NCI-H1694 (cell line): ENCODE measurements at places on chromosomes 11 and 22.

DNA sequence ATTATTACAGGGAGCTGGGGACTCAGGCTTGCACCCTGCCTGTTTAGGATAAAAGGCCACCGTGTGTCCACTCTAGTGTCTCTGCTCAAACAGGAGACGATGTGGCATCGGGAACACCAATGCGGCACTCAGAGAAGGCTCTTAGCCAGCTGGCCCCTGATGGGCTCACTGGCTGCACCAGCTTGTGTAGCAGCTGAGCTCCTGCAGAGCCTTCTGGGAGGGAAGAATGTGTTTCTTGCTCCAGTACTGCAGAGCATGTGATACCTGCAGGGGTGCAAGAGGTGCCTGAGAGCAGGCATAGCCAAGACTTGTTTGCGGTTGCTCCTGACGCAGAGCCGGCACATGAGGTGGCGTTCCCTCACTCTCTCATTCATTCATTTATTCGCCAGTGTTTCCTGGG lies 44.4 kb upstream of the KCNQ1OT1 start:
- DNase-seq = peak; percentile 17

DNA sequence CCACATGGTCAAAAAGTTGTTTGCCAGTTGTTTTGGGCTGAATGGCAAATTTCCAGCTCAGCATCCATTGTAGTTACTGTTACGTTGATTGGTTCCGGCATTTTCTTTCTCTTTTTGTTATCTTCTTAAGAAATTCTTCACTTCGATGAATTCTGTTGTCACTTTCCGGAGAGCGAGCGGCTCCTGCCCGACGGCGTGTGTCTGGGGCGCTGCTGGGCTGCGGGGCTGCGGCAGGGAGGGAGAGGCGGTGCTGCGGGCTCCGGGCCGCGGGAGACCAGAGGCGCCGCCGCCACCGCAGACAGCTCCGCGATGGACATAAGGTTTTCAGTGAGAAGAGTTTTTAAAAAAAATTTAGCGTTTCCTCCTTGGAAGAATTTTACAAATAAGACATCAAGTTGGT lies 117.4 kb downstream of the RRM1 start:
- no peak for DNase-seq

DNA sequence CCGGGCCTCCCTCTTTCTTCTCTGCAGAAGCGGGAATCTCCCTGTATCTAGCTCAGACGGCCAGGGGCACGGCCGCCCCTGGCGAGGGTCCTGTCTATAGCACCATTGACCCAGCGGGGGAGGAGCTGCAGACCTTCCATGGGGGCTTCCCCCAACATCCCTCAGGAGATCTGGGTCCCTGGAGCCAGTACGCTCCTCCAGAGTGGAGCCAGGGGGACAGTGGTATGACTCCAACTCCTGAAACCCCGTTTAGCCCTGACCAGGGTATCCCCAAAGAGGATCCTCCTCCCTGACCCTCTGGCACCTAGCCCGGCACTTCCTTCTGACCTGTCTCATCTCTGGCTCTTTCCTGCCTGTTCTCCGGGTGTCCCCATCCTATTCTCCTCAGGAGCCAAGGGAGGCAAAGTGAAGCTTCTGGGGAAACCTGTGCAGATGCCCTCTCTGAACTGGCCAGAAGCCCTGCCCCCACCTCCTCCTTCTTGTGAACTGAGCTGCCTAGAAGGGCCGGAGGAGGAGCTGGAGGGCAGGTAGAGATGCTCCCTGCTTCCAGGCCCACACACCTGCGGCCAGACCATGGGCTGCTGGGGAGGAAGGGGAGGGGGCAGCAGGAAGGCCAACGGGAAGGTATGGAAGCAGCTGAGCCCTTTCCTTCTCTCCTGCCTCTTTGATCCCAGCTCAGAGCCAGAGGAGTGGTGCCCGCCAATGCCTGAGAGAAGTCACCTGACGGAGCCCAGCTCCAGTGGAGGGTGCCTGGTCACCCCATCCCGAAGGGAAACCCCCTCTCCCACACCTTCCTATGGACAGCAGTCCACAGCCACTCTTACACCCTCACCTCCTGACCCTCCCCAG lies 12.9 kb downstream of the ROBO3 start:
- no peak for DNase-seq

DNA sequence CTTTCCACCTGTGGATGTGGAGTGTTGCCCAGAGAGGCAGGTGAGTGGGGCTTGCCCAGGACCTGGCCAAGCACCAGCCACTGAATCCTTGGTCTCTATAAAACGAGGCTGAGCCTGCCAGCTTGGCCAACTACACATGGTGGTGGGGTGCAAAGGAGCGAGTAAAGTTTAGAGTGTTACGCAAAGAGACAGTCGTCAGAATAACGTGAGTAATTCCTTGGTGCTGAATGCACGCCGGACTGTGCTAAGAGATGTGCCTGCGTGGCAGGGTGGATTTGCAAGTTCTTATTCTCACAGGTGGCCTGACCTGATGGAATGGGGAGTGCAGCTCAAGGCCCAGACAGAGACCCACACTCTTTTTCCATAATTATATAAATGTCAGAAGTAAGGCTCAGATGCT lies 88.6 kb upstream of the B3GAT1 start:
- DNase-seq = no peak

DNA sequence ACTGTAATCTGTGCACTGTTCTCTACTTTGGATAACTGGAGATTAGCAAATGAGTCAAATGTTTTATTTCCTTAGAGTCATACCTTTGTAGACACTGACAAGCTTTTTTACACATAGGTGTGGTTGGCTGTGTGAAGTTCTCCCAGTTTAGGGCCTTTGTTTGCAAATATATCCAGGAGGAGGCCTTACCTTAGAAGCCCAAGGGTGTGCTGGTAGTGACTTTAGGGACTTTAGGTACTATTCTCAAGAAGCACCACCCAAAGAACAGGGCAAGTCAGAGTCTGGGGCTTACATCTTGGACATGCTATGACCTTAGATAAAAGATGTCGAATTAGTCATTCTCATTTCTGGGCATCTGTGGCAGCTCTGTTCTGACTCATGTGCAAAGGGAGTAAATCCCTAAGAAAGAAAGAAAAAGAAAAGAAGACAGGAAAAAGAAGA lies 4.8 kb upstream of the FAR1 start:
- no peak for DNase-seq

DNA sequence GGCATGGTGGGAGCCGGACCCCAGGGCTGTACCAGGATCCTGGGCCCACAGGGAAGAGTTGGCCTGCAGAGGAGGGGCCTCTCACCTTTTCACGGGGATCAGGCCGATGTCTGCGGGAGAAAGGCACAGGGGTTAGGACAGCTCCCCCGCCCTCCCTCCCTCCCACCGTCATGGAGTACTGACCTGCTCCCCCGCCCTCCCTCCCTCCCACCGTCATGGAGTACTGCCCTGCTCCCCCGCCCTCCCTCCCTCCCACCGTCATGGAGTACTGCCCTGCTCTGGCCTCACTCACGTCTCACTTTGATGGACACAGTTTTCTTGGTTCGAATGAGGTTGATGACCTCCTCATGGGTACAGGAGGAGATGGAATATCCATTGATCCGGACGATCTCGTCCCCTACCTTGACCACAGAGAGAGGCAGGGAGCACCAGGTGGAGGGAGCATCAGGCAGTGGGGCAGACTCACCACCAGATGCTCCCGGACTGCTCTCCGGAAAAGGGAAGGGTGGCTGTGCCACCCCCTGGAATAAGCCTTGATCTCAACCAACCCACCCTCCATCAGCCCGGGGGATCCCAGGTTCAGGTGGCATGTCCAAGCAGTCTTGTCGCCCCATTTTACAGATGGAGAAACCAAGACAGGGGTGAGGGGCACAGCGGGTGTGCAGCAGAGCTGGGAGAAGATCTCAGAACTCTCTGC lies 17.1 kb downstream of the USH1C start:
- no peak for DNase-seq

DNA sequence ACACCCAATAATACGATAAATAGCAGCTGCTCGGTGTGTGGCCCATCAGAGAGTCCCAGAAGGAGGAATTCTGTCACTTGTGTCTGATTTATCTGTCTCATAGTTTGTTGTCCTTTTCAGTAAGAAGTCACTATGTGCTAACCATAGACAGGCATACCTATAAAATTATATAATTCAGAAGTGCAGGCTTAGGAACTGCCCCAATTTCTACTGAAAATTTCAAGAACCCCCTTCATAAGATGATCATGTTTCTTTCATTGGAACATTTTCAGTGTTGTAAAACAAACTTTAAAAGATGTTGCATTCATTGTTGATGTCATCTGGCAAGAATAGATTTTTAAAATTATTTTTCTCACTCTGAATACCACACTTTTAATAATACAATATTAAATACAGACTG lies at the start of gene OR2D2:
OR2D2 (minus strand) TSS at position 101 of the 400 bp plus-strand sequence; CDS start at position 101, 0 bp downstream.
- DNase-seq = no peak

- DNase-seq = no peak
Measured at GRCh38 chr11:95485115-95485900, 254.3 kb upstream of the SESN3 start.

DNA sequence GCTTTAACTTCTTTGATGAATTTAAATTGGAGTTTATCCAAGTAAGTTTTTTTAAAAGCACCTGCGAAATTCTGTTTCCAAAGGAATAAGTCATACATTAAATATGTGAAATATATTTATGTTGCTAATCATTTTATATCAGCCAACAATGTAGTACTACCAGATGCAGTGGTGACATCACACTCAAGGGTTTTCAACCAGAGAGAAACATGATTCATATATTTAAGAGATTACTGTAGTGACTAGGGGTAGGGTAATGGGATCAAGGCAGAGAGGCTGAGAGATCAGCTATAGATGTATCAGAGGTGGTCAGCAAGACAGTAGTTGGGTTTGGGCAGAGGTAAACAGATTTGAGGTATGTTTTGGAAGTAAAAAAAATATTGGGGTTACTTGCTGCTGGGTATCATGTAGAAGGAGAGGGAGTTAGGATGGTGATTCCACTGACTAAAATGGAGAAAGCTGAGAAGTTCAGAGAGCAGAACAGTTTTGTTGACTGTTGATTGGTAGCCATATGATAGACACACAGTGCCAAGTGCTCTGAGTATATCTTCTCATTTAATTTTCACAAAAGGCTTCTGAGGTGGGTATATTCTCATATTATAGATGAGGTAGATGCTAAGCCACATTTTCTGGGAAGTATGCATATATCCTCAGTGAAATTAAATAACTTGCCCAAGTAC lies 39.4 kb downstream of the CEP57 start:
- no peak for DNase-seq

GRCh38 chr22:40534379-40535188 lies 101.9 kb downstream of the MRTFA start:
- no peak for DNase-seq

DNA sequence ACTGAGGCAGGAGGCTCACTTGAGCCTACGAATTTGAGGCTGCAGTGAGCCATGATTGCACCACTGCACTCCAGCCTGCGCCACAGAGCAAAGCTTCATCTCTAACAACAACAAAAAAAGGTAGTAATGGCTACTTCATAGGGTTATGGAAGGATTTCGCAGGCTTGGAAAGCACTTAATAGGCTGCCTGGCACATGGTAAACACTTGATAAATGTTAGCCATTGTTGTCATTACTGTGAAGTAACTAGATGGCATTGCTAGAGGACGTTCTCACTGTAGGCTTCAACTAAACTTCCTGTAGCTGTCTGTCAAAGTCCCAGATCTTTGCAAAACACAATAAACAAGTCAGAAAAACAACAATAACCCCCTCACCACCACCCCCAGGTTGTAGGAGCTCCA lies 357.2 kb upstream of the NARS2 start:
- DNase-seq = no peak

- peak; percentile 18 for DNase-seq
Measured at GRCh38 chr22:21587803-21588611, 20.5 kb downstream of the UBE2L3 start.

DNA sequence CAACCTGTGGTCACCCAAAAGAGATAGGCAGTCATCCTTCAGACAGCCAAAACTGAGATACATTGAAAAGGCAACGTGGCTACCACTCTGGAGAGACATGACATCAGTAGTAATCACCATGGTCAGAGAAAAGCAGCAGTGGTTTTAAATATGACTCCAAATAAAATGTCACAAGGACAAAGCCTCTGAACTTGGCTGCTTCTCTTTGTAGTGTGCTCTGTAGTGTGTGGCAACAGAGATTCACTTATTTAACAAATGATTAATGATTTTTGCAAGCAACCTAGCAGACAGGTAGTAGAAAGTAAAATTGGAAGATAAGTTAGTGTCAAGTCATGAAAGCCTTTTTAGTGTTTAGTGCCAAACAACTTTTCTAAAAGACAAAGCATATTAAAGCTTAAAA lies 63.5 kb downstream of the PAX6 start:
- DNase-seq = no peak

DNA sequence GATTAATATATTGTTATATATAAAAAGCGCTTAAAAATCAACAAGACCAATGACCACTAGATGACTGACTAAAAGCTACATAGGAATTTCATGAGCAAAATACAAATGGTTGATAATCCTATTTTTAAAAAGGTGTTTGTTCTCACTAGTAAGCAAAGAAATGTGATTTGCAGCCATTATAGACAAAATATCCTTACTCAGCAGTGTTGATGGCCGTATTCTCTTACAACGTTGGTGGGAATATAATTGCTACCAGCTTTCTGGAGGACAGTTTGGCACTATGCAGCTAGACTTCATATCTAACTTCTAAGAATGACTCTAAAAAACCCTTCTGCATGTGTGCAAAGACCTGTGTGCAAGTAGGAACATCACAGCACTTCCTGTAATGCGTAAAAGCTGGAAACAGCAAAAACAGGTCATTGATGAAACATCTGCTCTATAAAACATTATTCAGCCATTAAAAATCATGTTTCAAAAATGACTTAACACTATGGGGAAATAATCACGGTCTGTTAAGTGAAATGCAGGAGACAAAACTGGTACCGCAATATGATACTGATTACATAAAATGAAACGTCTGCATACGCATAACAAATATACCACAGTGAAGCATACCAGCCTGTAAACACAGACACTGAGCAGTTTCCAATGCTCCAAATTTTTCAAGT lies 70.1 kb upstream of the LINC01488 start:
- no peak for DNase-seq

DNA sequence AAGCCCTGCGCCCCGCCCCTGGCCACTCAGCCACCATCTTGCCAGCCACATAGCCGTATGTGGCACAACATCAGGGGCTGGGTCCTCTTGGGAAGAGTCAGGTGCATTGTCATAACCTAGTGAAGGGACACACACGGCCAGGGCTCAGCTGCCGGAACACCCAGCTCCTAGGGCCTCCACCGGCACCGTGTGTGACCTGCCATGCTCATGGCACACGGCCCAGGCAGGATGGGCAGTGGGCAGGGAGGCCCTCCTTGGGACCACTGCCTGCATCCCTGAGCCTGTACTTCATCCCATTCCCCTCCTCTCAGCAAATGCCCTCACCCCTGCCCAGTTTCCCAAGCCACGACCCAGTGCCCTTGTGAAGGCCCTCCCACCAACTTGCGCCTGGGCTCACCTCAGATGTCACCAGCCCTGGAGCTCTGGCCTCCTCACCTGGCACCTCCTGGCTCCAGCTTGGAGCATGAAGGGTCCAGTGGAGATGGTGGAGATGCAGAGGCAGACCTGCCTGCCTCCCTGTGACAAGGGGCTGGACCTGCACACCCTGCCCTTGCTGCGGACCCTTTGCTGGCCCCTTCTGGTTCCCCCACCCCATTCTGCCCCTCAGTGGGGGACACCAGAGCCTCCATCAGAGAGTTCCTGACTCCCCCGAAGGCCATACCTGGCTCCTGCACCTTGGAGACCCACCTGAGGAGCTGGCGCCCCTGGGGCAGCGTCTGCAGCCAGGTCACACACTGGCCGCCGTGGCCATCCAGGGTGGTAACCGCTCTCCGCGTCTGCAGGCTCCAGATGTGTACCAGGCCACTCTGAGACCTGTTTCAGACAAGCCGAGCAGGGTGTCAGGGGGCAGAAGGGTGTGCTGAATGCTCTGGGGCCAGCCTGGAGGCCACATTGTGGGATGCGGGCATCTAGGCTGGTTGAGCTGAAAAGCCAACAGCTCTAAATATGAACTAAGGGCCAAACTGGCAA lies 34.5 kb downstream of the GNB1L start:
- DNase-seq = no peak

GRCh38 chr11:7538466-7539454 lies 25.0 kb downstream of the PPFIBP2 start:
- no peak for DNase-seq
